Amygdala (tissue), 56 donors: ENCODE measurements at places on chromosomes 4 and X.

DNA sequence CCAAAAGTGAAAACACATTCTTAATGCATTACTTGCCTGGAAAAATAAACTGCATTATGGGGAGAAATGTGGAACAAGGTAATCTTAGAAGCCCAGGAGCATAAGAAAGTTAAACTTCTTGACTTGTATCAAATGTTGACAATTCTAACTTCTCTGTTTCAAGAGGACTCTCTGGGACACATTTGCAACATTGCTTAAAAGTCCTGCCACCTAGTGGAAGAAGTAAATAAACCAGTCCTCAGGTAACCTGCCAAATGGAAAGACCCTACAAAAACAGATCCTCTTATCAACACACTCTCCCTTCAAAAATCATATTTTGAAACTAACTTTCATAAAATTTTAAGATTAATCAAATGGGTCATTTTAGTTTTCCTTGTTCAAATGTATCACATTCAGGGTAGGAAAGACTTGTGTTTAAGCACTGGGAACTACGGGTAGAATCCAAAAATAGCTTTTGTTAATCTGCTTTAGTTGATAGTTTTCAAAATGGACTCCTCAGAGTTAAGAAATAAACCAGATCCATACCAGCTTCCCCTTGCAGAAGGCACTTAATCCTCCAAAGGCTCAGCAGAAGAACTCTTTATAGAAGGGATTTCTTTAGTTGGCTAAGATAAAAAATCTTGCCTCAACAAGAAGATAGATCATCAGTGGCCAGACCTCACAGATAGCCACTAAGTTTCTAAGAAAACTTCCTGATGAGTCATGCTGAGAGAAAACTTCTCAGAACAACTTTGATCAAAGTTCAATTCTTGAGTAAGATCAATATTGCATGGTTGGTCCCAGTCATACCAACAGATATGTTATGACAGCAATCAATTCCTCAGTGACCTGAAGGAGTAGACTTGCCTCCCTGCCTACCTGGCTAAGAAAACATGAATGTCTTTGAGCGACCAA lies 141.7 kb downstream of the HHIP start:
- no peak for DNase-seq

GRCh38 chr4:20944451-20944850 lies 244.2 kb downstream of the PACRGL start:
- no peak for DNase-seq

GRCh38 chr4:133186845-133187244 lies 37.8 kb downstream of the PCDH10 start:
- no peak for DNase-seq

DNA sequence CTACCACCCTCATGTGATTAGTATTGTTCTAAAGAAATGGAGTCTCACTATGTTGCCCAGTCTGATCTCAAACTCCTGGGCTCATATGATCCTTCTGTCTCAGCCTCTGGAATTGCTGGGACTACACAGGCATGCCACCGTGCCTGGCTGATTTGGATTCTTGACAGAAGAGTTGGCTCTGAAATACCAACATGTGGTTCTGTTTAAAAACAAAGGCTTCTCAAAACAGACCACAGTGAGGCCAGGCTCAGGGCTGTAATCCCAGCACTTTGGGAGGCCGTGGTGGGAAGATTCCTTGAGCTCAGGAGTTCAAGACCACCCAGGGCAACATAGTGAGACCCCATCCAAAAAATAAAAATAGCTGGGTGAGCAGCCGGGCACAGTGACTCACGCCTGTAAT lies 126.7 kb downstream of the DHRSX start:
- no peak for DNase-seq

DNA sequence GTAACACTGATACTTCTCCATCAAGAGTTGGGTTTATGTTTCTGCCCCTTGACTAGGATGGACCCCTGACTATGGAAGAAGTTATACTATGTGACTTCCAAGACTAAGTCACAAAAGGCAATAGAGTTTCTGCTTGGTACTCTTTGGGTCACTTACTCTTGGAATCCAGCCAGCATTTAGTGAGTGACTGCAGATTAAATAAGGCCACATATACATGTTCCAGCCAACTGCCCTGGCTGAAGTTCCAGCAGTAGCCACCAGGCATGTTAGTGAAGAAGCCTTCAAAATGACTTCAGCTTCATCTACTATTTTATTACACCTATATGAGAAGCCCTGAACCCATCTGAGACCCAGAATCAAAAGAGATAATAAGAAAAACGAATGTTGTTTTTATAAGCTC lies 524.0 kb downstream of the DMD start:
- DNase-seq: no peak

DNA sequence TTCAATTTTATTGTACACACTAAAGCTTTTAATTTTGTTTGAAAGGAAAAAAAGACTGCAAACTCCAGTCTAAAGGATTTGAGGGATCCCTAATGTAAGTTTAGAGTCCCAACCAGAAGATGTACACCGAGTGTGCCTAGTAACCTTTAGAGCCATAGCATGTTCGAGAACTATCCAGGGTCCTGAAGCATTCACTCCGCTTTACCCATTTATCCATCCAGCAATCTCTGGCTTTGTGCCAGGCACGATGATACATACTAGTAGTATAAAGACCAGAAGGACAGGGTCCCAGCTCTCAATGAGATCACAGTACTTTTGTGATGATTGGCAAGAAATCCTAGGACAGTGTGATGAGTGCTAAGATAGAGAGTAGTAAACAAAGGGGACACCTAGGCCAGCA lies 168.7 kb downstream of the STK32B start:
- no peak for DNase-seq

DNA sequence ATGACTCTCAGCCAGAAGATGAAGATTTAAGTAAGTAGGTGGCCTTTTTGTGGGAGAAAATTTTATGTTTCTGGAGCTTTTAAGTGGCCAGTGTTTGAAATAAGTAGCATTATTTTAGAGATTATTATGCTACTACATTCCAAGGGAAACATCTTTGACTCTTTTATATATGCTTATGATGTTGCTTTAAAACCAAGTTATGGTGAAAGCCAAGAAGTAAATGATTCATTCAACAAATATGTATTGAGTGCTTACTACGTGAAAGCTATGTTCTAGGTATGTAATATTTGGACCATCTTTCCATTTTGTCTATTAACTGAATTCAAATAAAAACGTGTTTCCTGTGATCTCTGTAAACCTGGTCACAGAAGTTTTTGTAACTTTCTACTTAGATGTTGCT lies 58.3 kb downstream of the ZFX start:
- no peak for DNase-seq

- no peak for DNase-seq
Observed at GRCh38 chr4:169604131-169604900, 8.1 kb downstream of the NEK1 start.

DNA sequence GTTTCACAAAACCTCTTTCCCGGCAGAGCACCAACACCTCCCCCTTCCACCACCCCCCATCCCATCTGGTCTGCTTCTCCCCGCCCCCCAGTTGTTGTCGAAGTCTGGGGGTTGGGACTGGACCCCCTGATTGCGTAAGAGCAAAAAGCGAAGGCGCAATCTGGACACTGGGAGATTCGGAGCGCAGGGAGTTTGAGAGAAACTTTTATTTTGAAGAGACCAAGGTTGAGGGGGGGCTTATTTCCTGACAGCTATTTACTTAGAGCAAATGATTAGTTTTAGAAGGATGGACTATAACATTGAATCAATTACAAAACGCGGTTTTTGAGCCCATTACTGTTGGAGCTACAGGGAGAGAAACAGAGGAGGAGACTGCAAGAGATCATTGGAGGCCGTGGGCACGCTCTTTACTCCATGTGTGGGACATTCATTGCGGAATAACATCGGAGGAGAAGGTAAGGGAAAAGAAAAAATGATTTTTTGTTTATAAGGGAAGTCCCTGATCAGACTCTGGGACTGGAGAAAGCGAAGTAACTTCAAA lies at the start of gene PDGFRA:
Gene PDGFRA (plus strand): TSS at position 333 of the 541 bp plus-strand sequence. CDS start 29,476 bp downstream, outside the sequence.
- DNase-seq: no peak

- DNase-seq: no peak
Observed at GRCh38 chr4:37645736-37646135, 40.4 kb downstream of the RELL1 start.

DNA sequence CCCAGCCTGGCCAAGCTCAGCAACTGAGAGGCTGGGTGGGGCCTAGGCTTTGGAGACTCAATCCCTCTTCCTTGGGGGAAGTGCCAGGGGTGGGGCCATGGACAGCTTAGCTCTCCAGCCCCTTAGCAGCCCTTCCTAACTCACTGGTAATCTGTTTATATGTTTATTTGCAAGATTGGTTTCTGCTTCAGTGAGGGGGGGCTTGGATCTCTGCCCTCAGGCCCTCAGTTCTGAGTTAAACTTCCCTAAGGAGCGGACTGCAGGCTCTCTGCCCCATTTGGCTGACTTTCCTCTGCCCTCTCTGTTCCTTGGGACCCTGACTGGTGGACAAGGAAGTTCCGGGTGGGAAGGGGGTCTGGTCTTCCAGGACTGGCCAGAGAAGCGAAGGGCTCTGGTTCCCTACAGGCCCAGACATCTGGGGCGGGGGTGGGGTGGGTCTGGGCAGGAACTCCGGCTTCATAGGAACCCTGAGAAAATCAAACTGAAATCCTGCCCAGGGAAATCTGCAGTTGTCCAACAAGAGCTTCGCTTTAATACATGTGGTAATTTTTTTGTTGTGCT lies 51.4 kb downstream of the NALF2 start:
- DNase-seq: no peak

- DNase-seq: no peak
Observed at GRCh38 chr4:23728393-23728792, 161.5 kb downstream of the PPARGC1A start.

DNA sequence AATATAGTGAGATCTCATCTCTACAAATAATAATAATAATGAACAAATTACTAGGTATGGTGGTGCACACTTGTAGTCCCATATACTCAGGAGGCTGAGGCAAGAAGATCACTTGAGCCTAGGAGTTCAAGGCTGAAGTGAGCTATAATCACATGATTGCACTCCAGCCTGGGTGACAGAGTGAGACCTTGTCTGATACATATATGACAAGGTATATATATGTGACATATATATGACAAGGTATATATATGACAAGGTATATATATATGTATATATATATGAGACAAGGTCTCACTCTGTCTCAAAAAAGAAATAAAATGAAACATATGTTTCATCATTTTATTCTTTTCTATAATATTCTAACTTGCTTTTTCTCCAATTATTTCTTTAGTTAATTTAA lies 278.1 kb upstream of the TET2 start:
- DNase-seq: no peak

DNA sequence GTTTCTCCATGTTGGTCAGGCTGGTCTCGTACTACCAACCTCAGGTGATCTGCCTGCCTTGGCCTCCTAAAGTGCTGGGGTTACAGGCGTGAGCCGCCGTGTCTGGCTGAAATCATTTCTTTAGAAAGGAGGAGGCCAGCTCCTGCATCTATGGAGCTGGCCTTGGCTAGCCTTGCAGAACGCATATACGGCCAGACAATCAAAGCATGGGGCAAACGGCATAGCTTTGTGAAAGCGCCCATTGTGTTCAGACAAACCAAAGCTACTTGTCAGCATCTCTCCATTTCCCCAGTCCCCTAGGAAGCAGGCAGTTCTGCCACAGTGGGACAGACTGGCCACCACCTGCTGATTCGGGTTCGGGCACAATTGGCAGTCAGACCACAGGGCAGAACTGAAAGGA lies 48.9 kb upstream of the IQSEC2 start:
- DNase-seq: no peak

DNA sequence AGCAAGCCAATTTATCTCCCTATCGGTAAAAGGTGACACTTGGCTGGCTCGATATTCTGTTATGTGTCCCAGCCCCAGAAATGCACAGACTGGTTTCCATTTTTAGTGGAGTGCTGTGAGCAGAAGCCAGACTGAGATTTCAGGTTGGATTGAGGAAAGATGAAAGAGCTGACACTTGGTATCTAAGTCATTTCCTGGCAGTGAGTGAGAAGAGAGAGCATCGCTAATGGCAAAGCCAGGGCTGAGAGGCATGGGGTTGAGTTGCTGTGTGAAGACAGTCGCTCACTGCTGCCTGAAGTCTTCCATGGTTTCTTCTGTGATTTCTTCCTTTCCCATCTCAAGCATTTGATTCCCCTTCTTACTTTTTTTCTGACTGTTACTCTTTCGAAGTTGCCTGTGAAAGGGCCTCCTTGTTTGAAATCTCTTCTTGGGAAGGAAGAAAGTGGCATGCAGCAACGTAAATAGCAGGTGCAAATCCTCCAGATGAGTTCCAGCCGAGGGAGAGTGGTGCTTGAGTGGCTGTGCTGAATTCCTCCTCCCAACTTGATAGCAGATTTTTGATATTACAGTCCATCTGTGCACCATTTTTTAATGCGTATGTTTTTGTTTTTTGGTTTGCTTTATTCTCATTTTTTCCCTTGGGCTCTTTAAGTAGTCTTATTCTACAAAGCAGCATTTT lies 109.2 kb upstream of the LIMCH1 start:
- no peak for DNase-seq

GRCh38 chrX:104282166-104282725 lies 27.5 kb upstream of the ESX1 start:
- DNase-seq: no peak

DNA sequence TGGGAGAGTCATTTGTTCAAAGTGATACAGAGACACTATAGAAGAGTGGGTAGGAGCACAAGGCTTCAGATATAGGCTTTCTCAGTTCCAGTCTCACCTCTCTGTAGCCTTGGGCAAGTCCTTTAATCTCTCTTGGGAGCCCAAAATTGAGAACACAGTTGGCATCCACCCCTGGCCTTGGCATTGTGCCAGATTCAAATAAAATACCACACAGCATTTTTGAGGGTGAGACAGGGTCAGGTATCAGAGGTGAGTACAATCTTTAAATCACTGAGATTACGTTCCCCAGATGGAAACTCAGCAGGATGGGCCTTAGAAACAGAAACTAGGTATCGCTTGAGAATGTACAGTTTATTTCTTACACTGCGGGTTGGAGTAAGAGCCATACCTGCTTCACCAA lies 25.2 kb upstream of the SMIM10L2A start:
- no peak for DNase-seq

DNA sequence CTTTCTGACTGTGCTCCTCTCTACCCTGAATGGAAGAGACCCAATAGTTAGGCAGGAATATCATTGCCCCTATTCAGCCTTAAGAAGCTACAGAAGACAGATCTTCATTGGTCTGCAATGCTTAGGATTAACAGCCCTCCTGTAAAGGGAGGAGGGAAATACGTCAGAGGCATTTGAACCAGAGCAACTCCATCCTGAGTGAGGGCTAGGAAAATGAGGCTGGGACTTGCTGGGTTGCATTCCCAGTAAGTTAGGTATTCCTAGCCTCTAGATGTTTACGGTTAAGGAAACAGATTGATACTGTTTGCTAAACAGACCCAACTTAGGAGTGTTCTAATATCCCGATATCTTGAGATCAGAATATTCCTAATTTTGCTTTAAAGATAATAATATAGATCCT lies 63.5 kb downstream of the PCDH18 start:
- DNase-seq: no peak

DNA sequence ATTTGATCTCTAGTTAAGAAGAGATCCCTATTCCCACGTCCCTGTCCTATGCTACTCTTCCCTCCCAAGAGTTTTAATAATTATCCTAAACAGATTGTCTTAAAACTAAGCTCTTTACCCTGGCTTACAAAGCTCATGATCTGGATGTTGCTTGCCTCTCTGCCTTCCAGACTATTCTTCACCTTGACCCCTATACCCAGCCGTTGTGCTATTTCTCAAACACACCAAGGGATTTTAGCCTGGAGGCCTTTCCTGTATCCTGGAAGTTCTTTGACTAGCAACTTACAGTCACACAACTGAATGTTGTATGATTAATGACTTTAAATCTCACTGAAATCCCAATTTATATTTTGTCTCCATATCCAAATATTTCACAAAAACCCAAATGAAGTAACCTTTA lies 314.9 kb downstream of the ADGRL3 start:
- DNase-seq: no peak
